ENCODE measurements at places on chromosomes 3 and 15.

GRCh38 chr3:78917536-78917935 lies 850.3 kb downstream of the ROBO1 start:
- DNase-seq, result no peak

DNA sequence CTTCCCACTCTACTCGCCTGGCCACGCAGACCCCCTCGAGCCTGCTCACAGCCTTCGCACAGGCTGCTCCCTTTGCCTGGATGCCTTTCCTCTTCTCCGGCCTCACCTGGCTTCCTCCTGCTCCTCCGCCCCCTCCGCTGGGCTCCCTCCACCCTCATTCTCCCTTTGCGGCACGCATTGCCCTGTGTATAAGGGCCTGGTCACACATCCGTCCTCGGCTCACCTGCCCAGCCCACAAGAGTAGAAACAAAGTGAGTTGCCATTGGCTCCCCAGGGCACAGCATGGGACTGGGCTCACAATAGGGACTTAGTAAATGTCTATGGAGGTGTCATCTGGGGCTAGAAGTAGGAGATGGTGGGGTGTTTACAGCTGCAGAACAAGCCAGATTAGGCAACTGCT lies 4.2 kb downstream of the PLXND1 start:
- DNase-seq, result no peak

DNA sequence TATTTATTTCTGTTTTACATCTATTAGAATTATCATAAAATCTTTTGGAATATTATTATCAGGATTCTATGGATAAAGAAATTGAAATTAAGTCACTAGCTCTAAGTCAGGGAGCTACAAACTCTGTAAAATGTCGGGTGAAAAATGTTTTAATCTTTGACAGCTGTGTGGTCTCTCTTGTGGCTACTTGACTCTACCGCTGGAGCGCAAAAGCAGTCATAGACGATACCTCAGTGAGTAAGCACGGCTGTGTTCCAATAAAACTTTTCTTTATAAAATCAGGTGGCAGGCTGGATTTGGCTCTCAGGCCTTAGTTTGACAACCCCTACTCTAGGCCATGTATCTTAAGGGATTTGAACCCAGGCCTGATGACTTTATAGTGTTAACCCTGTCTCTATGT lies 88.5 kb upstream of the PFN2 start:
- peak; percentile 24 for DNase-seq

- peak; percentile 20 for DNase-seq
Observed at GRCh38 chr15:60004846-60005351, 788 bp downstream of the FOXB1 start.

- no peak for DNase-seq
Observed at GRCh38 chr3:142613491-142613890, 17.3 kb downstream of the PLS1 start.

- no peak for DNase-seq
Observed at GRCh38 chr15:67063689-67064606, 1.5 kb upstream of the SMAD3 start.

- no peak for DNase-seq
Observed at GRCh38 chr15:56320316-56320715, 44.9 kb upstream of the TEX9 start.

- DNase-seq, result peak; percentile 25
Observed at GRCh38 chr15:66401130-66402021, 14.7 kb downstream of the MAP2K1 start.

- peak; percentile 42 for DNase-seq
Observed at GRCh38 chr15:96122077-96123027, 208.1 kb upstream of the NR2F2 start.

- peak; percentile 63 for DNase-seq
Observed at GRCh38 chr3:29686889-29687592, 406.2 kb downstream of the RBMS3 start.

DNA sequence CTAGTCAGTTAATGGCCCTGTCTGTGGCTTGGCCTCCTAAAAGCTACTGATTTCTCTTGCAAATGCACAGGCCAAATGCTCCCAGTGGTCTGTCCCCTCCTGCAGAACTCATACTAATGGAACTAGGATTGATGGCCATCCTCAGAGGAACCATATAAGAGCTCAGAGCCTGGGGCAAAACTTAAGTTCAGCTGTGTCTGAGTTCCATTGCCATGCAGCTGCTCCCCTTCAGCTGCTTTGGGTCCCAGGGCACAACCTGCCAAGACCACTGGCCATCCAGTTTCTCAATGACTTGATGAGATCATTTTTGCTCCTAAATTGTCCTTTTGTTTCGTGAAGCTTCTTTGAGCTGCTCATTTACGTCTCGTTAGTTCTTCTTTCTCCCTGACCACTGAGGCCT lies 529.5 kb upstream of the TBL1XR1 start:
- no peak for DNase-seq

DNA sequence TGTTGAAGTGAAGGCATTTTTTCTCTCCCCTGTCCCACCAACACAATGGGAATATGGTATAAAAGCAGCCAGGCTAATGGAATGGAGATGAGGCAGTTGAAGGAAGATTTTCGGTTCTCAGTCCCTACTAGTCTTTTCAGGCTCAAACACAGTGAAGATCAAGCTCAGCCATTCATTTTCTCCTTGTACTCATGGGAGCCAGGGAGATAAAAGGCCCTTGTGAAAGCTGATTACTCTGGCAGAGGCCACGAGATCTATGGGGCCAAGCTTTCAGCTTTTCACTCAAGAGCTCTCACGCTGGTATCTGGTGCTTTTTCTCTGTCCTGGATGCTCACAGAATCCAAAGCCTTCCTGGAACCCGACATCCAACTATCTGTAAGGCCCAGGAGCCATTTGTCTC lies 14.5 kb upstream of the FAN1 start:
- no peak for DNase-seq

- no peak for DNase-seq
Observed at GRCh38 chr3:23831517-23832394, 26.0 kb downstream of the UBE2E1 start.

- DNase-seq, result peak; percentile 86
Observed at GRCh38 chr3:72177075-72178050, 392.4 kb upstream of the PROK2 start.

GRCh38 chr3:123447749-123448517 lies 957 bp downstream of the ADCY5 start:
- DNase-seq, result no peak

- DNase-seq, result peak; percentile 12
Observed at GRCh38 chr3:141798448-141798845, 35.2 kb downstream of the GRK7 start.

DNA sequence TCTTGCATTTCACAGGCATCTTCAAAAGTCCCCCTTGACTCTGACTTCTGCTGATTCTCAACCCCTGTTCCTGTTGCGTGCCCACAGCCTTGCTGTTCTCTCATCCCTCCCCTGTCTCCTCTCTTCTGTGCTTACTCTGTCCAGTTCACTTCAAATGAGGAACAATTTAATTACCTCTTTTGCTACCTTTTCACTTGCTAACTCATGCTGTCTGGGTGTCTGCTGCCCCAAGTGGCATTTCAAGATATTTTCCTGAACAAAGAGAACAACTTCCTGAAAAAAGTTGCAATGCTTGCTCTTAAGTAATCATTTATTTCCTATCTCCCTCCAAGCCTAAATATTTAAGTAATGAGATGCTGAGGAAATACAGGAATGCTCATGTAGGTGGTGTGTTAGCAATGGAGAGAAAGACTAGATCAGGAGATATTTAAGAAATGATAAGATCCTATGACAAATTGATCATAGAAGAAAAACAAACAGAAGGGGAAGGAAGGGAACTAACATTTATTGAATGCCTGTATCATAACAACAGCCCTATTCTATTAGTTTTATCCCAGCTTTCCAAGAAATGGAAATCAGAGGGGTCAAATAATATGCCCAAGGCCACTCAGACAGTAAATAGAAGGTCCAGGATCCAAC lies 42.2 kb downstream of the SV2B start:
- DNase-seq, result peak; percentile 1

DNA sequence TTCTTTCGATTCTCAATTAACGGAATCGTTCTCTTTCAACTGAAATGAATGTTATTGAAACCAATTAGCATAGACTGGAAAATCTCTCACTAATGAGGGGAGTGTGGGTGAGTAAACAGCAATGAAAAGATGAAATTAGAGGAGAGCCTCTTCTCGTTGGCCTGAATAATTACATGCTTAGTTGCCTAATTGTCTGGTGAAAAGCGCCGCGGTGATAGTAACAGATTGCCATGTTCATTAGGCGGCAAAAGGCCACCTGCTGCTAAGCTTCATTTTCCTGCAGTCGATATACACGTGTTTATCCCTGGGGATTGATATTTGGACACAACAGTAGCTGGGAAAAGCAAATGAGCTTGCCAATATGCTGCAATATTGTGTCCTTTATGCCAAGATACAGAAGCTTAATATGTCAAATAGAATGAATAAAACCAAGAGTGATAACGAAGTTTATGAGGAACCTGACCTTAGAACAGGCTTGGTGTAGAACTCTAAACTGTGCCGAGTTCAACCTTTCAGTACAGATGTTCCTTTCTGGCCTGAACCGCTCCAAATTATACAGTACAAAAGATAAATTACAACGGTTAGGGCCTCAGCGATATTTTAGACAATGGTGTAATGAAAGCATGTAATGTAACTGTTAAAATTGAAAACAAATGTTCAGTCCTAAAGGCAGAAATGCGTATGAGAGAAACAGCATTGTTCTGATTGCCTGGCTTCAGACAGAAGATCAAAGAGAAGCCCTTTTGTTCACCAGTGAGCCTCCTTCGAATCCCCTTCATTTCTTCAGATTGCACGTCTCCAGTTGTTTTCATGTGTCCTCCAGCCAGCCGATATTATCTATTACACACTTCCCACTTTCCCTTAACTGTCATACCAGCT lies 185.2 kb downstream of the SHOX2 start:
- no peak for DNase-seq
